ENCODE measurements at places on chromosomes 13 and 19.

DNA sequence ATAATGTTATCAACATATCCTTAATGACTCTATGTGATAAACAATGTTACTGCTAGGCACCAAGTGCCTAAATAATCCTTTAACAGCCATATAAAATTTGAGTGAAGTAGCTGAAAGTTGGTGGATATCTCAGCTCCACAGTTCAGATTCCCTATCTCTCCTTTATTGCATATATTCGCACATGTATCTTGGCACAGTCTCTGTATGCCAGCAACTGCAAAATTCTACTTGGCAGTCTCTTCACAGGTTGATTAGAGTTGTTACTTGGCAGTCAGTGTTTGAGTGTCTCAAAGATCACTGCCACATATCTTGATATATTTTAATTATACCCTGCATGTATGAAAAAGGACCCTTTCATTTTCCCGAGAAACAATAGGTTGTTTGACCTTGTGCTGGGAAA, 879.3 kb downstream of the OLFM4 start:
- no peak for DNase-seq

- no peak for DNase-seq
Measured at GRCh38 chr13:100306030-100306429, 217.1 kb downstream of the PCCA start.

DNA sequence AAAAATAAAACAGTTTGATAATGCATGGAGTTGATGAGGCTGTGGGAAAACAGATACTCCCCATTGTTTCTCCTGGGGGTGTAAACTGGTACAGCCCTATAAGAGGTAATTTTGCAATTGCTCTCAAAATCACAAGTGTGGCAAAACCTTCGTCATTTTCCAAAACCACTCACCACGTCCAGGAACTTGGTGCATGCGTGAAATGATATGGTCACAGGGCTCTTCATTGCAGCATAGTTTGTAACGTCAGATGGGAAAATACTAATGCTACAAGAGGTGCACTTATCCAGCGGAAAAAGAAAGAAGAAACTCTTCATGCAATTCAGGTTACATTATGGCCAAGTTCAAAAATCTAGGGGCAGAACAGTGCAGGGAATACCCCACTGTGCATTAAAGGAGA, 11.9 kb upstream of the PLAUR start:
- no peak for DNase-seq

DNA sequence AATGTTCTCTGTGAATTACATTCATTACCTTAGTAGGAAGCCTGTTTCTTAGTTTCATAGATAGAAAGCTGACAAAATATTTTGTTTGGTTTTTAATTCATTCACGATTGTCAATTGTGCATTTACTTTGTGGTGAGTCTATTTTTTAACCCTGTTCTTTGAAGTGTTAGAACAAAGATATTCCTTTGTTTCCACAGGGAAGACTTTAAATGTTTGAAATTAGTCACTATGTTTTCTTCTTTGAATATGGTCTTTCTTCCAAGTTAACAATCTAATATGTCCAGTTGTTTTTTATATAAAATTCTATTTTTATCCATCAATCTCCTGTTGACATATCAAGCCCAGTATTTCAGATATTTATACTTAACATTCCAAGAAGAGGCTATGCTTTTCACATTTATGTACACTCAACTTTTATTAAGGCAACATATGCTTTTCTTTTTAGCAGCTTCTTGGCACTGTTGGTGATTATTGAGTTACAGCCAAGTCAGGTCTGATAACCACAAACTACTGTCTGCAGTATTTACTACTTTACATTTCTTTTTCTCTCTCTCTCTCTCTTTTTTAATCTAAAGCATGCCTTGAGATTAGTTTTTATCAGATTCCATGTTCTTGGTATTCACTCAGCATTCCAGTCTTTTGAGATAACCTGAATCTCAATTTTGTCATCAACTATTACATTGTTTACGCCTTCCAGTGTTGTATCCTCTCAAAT, 812.8 kb upstream of the SLC10A2 start:
- no peak for DNase-seq

- DNase-seq, result peak; percentile 10
Measured at GRCh38 chr13:110412132-110412914, 105.2 kb downstream of the COL4A2 start.

DNA sequence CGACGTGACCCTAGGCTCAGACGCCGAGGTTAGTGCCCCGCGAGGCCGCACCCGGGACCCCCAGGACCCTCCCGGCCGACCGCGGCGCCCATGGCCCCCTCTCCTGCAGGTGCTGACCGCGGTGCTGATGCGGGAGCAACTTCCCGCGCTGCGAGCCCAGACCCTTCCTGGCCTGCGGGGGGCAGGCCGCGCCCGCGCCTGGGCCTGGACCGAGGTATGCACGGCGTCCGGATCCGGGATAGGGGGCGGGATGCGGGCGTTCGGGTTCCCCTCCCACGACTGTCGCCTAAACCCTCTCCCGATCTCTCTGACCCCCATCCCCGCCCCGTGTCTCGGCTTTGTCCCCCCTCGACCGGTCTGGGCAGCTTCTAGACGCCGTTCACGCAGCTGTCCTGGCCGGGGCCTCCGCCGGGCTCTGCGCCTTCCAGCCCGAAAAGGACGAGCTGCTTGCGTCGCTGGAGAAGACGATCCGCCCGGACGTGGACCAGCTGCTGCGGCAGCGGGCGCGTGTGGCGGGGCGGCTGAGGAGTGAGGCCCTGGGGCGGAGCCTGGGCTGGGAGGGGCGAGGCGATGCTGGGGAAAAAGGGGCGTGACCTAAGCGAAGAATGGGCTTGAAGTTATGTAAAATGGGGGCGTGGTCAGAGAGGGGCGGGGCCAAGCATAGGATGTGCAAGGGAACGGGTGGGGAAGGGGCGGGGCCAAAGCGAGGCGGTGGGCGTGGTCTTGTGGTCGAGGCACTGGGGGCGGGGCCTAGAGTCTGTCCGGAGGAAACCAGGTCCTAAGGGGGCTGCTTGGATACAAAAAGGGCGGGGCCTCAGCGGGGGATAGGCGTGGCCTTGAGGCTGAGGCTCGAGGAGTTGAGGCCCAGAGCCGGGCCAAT, 16.0 kb upstream of the COLGALT1 start:
- DNase-seq, result peak; percentile 95

All from stimulated activated CD8-positive, alpha-beta memory T cell treated with anti-CD3 and anti-CD28 coated beads, Interleukin-2, amount 100 ng/mL, for 1 hour (primary cell).